Mesenteric fat pad (tissue), 1 donor: ENCODE measurements at places on chromosomes 6 and 20. TPM values are rescaled to one million over a fixed set of nuclear protein-coding genes. Genes with fewer than 3 reads are reported as not detected.

DNA sequence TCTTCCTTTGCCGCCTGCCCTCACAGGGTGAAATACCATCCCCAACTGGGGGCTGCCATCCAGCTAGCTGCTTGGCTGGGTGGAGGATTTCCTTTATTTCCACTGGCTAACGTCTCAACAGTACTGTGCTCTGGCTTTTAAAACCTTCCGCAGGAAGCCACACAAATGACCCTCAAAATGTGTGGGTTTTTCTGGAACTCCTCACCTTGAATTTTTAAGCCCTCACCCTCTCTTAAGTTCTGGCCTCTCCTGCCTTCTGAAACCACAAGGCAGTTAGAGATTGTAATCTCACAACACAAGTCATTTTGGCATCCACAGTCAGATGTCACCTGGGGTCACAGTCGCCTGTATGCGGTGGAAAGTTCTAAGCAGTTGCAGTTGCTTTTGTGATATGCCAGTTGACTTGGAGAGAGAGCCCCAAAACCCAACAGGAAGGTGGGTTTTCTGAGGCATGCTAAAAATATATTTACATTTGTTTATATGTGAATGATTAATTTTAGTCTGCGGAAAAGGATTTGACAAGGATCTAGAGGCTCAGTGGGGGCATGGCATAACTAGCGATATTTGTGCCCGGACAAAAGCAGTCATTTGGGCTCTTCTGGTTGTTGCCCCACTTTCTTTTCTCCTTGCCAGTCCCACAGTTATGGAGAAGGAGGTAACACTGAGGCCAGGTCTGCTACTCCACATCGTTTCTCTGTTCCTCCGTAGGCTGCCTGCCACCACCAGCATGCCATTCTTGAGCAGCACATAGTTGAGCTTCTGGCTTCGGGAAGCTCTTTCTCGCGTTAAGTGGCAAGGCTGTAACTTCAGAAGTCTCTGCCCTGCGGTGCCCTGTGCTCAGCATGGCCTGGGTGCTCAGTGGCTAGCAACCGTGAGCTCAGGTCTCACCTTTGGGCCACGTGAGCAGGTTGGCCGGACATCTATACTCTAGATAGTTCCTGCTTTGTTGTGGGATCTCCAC, 335.3 kb downstream of the CD83 start:
- no peak for DNase-seq

GRCh38 chr6:167405778-167406532, 81.1 kb downstream of the TTLL2 start:
- no peak for DNase-seq

GRCh38 chr20:25706793-25707192, 10.1 kb upstream of the ZNF337 start:
- DNase-seq: no peak

GRCh38 chr6:27834879-27835549, 77.2 kb downstream of the OR2B2 start:
- DNase-seq: no peak

DNA sequence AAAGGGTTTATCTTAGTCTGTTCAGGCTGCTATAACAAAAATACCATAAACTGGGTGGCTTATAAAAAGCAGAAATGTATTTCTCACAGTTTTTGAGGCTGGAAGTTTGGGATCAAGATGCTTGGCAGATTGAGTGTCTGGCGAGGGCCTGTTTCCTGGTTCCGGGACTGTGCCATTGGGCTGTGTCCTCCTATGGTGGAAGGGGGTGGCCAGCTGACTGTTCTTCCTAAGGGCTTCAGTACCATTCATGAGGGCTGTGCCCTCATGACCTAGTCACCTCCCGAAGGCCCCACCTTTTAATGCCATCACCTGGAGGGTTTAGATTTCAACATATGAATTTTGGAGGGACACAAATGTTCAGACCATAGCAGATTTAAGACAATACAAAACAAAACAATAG, 91.2 kb downstream of the ARID1B start:
- no peak for DNase-seq

DNA sequence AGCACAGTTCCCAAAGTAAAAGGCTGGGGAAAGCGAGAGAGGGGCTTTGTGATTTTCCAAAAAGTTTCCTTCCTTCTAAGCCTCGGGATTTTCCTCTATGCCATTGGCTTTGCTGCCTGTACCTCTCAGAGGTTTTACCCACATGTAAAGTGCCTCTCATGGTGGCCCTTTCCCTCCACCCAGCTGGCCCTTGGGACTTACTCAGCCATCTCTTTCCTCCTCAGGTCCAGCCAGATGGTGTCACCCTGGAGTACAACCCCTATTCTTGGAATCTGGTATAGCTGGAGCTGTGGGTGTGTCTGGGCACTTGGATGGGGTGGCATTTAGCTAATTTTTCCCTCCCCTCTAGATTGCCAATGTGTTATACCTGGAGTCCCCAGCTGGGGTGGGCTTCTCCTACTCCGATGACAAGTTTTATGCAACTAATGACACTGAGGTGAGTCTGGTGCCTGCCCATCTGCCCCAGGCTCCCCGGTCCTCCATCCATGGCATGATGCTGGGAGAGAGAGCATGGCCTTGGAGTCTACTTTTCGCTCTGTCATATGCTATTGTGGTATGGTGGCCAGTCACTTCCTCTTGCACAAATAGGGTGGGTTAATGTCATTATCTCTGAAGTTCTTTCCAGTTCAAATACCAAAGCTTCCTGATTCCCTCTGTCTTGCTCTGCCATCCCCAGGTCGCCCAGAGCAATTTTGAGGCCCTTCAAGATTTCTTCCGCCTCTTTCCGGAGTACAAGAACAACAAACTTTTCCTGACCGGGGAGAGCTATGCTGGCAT, 1.1 kb downstream of the CTSA start:
- no peak for DNase-seq

DNA sequence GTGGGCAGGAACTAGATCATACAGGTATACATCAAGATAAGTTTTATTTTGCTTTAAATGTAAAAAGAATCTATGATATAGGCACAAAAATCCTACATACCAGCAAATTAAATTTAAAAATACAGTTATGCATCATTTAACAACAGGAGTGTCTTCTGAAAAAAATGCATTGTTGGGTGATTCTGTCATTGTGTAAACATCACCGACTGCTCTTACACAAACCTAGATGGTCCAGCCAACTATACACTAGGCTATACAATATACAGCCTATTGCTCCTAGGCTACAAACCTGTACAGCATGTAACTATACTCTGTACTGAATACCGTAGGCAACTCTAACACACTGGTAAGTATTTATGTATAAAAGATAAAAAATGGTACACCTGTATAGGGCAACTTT, 139.4 kb downstream of the RNGTT start:
- DNase-seq: no peak

- no peak for DNase-seq
Measured at GRCh38 chr6:7909323-7910276, 988 bp downstream of the TXNDC5 start.

GRCh38 chr6:4936681-4937041, 67.2 kb downstream of the RPP40 start:
- DNase-seq: no peak

- DNase-seq: no peak
Measured at GRCh38 chr20:24868396-24868927, 80.6 kb upstream of the CST7 start.

- no peak for DNase-seq
Measured at GRCh38 chr6:35494161-35494563, 2.7 kb downstream of the TEAD3 start.

- DNase-seq: no peak
Measured at GRCh38 chr20:1786486-1786885, 108.7 kb upstream of the SIRPA start.

GRCh38 chr6:166511316-166511715, 75.2 kb downstream of the RAMACL start:
- no peak for DNase-seq

- DNase-seq: no peak
Measured at GRCh38 chr6:121596441-121596840, 161.0 kb downstream of the GJA1 start.

DNA sequence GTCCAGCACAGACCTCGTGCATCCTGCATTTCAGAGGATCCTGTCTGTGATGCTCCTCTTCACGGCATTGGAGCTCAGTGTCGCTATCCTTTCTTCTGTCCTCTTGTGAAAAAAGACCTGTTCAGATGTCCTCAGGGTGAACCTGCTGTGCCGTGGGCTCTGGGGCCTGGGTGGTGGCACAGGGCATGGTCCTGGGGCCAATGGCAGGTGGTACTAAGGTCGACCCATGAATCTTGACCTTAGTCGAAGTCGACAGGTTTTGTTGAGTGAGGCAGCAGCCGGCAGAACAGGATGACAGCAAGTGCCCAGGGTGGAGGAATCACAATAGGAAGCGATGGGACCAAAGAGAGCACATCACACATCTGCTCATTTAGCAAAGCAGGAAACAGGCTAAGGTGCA, 22.0 kb upstream of the MAS1L start:
- DNase-seq: peak; percentile 33

- DNase-seq: peak; percentile 77
Measured at GRCh38 chr20:57384953-57385761, 6.0 kb upstream of the RBM38 start.

DNA sequence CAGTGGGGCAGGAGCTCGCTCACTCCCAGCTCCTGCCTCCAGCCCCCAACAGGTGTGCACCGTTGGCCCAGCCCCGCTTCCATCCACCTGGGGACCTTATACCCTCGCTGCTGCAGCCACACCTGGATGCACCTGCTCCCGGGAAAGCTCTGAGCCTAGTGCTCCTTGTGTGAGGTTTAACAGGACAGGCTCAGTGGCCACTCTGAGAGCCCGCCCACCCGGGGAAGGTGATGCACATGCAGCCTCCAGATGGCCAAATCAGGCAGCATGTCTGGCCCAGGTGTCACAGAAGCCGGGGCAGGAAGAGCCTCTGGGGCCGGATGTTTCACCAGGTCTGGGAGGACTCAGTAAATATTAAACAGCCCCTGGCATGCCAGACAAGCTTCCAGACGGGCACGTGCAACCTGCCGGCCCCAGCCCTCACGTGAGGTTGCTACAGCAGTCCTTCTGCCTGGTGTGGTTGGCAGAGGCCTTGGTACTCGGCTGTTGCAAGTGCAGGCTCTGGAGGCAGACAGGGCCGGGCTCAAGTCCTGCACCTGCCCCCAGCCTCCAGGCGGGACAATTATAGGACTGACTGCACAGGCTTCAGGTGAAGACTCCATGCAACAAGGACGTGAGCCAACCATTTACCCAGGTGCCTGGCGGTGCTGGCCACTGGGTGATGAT, 66.9 kb downstream of the RIPOR3 start:
- no peak for DNase-seq

- no peak for DNase-seq
Measured at GRCh38 chr6:2542858-2543218, 207.9 kb downstream of the MYLK4 start.

- peak; percentile 75 for DNase-seq
Measured at GRCh38 chr20:47133809-47134456, 222.6 kb downstream of the ZMYND8 start.

- no peak for DNase-seq
Measured at GRCh38 chr6:11197175-11197536, 35.3 kb downstream of the NEDD9 start.

DNA sequence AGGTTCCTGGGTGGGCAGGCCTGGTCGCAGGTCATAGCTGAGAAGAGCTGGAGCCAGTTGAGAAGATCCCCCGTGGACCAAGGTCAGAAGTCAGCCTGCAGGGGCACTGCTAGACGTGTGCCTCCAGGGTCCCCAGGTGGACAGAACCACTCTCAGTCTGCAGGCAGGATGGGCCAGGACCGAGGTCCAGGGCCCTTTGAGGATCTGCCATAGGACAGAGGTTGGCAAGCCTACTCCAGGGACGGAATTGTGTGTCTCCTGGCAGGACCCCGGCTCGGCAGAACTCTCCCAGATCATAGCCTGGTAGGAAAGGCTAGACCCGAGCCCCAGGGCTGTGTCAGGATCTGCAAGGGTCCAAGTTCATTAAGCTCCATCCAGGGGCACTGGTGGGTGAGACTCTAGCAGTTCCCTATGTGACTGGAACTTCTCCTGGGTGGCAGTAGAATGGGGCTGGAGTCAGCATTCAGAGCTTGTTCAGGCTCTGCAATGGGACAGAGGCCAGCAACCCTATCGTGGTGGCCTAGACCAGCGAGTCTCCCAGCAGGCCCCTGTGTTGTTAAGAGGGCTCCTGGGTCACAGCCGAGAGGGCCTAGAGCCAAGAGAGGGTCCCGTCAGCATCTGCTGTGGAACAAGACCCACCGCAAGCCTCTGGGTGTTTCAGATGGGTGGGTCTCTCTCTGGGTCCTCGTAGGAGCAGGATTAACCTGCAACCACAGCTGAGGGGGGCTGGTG, 18.2 kb downstream of the TTLL2 start:
- no peak for DNase-seq

DNA sequence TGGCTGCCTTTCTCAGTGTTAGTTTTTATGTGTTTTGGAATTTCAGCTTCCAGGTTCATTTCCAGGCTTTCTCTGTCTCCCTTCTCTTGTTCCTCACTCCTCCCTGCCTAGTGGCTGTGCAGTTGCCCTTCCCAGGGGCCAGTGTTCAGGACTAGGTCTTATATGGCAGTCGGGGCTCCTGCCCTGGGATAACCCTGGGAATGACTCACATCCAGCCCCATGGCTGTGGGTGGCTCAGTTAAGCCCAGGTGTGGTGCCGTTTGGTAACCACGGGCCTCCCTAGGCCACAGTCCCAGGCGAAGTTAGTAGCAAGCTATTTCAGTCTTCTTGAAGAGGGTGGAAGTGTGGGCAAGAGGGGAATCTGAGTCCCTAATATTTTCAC, 57.4 kb upstream of the DDR1 start:
- DNase-seq: no peak

DNA sequence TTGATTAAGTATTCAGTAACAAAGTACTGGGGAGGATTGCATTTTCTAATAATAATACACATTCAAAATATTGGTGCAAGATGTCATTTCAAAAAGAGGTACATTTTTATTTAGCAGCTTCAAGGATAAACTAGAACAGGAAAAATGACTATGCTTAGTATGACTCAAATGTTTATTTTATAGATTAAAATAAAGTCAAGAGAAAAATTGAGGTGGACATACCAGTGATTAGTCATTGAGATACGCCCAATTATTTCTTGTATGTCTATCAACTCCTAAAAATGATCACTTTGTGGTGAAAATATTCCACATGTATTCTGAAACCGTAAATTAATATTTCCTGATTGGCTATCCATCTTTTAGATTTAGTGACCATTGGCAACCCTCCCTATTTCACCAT, 96.7 kb downstream of the PHF3 start:
- no peak for DNase-seq

GRCh38 chr6:346386-347030, 45.0 kb upstream of the IRF4 start:
- DNase-seq: no peak

DNA sequence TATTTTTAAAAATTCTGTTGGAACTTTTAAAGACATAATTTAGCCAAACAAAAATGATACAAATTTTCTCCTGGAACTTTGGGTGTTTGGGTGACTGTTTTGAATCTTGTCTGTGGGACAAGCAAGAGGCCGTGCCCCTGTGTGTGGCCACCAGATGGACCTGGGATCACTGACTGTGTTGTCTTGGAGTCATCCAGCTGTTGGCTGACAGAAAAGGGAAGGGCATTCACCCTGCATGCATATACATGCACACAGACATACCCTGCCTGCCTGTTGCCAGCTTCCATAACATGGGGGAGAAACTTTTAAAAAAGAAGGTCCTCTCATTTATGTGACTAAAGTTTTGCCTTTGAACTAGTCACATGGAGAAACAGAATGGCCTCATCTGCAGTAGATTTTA, 72.7 kb downstream of the BLOC1S5 start:
- DNase-seq: no peak

GRCh38 chr6:27865850-27866356, 46.3 kb downstream of the OR2B2 start:
- no peak for DNase-seq

RIMS1 gene
- 2.1 TPM for total RNA-seq

PRR18 gene
- 1.0 TPM for total RNA-seq

ISM1 gene
- total RNA-seq: 4.0 TPM

CTCFL gene
- 0.16 TPM for total RNA-seq
